Activated CD4-positive, alpha-beta T cell treated with anti-CD3 and anti-CD28 coated beads, Interleukin-2, amount 50 U/mL, for 4 hours (primary cell): ENCODE measurements at places on chromosomes 12 and 14.

DNA sequence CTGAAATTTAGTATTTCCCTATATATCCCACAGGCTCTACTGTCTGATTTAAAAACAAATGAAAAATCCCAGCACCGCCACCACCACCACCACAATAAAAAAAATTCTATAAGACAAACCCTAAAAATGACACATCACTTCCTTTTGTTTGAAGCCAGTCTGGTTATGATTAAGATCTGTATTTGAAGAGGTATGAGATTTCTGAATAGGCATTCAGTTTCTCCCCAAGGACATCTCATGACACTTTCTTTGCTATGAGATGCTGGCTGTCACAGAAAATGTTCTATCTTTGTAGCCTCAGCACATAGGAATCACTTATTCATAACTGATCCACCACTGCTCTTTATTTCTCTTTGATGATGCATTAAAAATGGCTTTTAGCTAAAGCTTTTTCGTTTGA is 1071.0 kb downstream of the SLC6A15 start:
- no peak for DNase-seq

DNA sequence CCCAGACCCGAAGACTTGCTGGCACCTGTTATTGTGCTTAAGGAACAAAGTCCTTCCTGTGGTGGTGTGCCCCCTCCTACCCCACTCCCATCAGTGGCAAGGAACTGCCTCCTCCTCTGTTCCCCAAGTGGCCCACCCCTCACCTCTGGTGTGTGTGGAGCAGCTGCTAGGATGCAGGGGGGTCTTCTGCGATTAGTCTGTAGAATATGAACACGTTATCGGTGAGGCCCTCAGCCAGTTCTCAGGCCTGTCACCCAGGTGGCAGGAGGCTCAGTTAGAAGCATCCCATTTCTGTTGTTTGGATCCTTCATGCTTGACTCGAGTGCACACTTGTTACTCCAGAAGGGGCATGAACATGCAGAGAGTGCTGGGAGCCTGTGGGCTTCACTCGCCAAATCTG is 39.3 kb downstream of the RAB35 start:
- no peak for DNase-seq

DNA sequence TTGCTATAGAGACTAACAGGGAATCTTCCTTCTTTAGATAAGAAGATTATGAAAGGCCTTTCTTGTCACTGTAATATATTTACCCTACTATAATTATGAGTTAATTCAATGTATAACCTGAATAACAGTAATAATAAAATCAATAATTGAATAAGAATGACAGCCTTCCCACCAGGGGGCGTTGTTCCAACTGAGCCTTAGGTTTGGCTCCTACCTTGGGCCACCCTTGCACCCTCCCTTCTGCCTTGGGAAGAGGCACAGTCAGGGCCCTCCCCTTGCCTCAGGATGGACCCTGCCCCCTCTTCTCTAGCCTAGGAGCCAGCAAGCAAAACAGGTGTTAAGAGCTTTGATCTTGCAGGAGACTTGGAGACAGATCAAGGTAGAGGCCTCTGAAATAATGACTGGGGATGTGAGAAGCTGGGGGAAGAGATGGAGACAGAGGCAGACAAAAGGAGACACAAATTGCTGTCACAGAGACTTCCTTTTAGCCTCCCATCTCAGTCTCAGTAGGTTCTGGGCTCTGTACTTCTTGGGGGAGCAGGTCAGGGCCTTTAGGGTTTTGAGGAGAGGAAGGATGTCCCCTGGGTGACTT is 40.1 kb upstream of the CISTR start:
- peak; percentile 25 for DNase-seq

DNA sequence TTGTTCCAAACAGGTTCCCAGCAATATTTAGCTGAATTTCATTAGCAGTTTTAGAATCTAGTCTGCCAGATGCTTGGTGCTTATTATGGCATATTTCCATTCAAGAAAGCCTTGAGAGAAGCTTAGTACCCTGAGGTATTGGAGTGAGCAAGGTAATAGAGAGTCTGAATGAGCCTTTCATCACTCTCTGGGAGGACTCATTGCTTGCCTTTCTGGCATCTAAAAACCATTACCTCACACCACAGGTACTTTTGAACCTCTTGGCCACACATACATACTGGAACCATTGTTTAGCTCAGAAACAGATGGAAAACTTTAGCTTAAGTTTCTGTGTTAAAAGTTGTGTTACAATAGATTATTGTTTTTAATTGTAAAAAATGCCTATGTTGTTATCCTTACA is 27.4 kb upstream of the KCNH3 start:
- DNase-seq: no peak

- no peak for DNase-seq
Observed at GRCh38 chr14:59186306-59186705, 2.2 kb upstream of the DAAM1 start.

DNA sequence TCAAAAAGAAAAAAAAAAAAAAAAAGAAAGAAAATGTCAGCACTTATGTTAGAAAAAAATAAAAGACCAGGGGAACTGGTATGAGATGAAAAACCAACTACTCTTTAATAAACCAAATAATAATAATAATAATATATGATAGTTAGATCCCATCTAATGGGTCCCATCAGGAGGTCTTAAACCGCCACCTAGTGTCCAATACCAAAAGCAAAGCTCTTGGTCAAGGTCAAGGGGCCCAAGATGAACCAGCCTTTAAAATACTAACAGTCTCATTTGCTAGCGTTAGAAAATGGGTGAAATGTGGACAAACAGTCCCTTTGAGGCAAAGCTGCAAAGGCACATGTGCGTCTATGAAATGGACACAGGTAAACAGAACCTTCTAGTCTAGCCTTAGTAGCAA is 12.3 kb downstream of the BRAP start:
- no peak for DNase-seq

DNA sequence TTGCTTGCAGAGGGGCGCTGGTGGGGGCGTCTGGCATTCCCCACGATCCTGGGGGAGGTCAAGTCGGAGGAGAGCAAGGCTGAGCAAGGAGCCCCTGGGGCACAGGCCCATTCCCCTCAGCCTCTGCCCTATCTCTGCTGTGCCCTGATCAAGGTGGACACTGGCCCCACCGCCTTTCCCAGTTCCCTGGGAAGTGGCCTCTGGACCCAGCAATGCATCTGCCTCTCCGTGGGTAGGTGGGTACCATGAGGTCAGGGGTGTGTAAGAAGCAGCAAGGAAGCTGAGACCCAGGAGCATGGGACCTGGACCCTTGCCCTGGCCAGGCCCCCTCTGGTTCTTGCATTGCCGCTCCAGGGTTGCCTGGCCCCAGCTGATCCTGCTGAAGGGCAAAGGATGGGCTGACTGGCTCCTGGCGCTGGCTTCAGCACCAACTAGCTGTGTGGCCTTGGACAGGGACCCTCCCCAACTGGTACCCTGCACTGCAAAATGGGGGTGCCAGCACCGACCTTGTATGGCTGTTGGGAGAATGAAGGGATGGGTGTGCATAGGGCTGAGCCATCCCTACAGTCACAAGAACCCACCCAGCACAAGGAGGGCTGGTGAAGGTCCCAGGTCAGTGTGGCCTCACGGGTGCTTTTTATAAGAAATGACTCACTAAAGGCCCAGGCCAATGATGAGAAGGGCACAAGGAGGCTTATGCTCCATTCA is 19.6 kb downstream of the SLC25A29 start:
- no peak for DNase-seq

DNA sequence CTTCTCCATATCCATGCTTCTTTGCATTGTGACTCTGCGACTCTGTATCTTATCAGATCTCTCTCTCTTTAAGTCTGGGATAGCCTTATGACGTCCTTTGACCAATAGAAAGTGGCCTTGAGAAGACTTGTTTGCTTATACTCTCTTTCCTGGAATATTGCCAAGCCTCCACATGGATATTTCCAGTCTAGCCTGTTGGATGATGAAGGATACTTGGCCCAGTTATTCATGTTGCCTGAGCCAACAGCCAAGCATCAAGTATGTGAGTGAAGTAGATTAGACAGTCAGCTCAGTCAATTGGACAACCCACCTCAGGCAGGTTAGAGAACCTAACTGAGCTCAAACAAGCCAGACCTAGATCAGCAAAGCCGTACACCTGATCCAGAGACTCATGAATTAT is 864.2 kb upstream of the MGAT4C start:
- no peak for DNase-seq

DNA sequence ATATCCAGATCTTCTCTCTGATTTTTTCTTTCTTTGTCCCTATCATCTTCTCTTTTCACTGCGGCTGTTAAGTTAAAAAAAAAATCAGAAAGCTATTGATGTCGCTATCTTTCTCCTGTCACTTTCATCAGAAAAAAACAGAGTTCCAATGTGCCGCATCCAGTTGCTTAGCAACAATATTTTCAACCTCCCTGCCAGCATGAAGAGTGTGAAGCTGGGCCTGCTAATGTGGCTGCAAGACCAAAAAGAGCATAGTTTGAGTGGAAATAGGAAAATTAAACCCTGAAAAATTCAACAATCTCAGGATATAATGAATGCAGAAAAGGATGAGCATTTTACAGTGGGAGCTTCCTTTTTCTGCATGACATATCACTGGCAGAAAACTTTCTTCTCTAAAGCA is 1025.4 kb upstream of the LRFN5 start:
- DNase-seq: no peak

- DNase-seq: no peak
Observed at GRCh38 chr14:38199076-38199475, 8.6 kb upstream of the SSTR1 start.

DNA sequence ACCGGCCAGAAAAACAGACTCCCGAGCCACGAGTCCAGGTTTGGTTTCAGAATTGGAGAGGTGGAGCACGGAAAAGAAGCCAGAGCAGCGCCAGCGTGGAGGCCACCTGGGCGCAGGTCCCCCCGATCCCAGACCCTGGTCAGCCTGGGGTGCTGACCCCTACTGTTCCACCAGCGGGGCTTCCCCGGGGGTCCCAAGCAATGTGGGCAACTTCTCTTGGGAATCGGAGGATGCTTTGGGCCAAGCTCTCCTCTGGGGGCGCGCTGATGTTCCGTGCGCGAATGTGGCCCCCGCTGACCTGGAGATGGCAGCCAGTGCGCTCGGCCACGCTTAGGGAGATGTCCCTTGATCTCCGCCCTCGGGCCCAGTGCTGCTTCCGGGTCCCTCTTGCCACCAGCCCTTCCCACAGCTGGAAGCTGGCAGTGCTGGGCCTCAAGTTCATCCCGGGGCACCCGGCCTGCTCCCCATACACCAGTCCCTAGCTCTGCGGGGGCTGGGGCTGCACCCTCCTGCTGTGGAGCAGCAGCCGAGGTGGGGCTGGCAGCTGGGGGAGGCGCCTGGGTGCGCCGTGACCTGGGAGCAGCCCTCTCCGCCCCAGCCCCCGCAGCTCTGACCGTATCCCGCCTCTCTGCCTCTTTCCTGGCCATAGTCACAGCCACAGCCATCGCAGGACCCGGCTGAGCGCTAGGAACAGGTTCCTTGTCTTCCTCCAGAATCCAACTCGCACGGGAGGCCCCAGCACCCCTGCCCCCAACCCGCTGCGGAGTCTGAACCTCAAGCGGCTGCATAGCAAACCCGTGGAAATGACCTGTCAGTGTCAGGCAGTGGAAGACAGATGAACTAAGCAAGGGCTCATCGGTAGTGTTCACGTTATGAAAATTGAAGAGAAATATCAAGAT is 91.2 kb downstream of the RCOR1 start:
- DNase-seq: no peak

- DNase-seq: peak; percentile 31
Observed at GRCh38 chr12:12837025-12837812, 24.1 kb downstream of the DDX47 start.

DNA sequence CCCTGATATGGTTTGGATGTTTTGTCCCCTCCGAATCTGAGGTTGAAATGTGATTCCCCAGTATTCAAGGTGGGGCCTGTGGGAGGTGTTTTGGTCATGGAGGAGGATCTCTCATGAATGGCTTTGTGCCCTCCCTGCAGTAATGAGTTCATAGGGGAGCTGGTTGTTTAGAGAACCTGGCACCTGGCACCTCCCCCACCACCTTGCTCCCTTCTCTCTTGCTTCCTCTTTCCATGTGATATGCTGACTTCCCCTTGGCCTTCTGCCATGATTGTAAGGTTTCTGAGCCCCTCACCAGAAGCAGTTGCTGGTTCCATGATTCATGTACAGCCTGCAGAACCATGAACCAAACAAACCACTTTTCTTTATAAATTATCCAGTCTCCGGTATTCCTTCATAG is 32.6 kb downstream of the CD163L1 start:
- no peak for DNase-seq

DNA sequence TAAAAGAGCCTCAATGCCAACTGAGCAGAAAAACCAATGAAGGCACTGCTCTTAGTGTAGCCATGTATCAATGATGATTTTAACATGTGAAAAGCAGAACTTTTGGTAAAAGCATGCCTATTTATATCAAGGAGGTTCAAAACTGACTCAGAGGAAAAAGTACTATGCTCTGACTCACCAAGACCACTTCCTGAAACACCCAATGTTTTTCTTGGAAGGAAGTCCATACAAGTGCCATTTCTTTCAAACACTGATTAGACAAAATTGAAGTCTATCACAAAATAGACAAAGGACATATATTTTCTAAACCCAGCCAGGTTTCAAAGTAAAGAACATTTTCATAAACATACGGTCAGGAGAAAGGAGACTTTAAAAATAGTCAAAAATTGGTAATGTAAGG is 88.6 kb downstream of the EPS8 start:
- DNase-seq: no peak

DNA sequence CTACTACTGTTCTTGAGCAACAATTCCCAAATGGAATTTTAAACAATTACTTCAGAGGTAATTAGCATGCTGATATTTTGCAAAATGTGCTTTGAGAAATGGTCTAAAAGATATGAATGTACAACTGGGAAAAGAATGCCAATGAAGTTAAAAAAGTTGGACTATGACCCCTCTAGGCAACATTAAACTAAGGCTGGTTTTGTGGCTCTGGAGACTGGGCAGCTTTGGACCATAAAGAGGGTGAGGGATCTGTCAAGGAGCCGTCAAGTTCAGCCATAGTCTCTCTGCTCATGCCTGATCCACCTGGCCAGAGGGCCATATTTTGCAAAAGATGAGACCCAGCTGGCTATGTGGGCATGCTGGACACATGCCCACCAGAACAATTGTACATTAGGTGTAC is 38.8 kb downstream of the CMAS start:
- DNase-seq: no peak
